WERI-Rb-1 (cell line): ENCODE measurements at places on chromosomes 7 and 10.

DNA sequence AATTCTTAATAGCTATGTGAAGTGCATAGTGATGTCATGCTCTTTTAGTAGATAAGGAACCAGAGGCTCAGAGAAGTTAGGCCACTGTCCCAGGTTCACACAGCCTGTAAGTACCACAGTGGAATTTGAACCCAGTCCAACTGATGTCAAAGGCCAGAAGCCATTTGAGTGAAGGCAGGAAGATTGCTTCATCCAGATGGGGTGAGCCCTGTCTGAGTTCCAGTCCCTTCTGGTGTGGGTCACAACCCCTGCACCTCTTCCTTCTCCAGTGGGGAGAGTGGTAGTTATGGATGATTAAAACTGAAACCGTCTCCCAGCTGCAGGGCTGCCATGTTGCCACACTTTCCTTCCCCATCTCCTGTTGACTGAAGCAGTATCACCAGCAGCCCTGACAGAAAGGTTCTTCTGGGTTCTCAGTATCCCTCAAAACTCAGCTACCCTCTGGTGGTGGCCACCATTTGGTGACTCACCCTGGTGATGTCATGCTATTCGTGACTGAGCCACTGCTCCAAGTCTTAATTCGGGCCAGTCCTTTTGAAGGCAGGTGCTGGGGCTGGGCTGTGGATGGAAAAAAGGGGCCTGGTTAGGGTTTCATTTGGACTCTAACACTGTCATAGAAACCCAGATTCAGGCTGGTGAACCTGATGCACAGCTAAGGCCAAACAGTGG is 1.5 kb upstream of the C10orf95 start:
- peak; percentile 34 for DNase-seq

DNA sequence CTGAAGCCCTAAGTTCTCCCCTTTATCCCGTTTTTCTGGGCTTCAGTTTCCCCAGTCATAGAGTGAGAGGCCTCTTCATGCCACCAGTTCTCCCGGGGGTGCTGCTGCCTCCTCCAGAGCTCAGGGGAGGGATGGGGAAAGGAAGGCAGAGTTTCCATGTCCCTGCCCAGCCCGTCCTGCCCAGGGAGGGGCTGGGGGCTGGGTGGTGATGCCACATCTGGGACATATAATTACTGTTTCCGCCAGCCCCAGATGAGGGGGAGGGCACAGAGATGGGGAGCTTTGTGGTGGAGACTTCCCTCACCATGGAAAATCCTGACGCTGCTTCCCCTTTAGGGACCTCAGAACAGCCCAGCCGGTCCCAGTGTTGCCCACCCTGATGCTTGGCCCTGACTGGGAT is 4.1 kb downstream of the AQP1 start:
- DNase-seq = no peak

DNA sequence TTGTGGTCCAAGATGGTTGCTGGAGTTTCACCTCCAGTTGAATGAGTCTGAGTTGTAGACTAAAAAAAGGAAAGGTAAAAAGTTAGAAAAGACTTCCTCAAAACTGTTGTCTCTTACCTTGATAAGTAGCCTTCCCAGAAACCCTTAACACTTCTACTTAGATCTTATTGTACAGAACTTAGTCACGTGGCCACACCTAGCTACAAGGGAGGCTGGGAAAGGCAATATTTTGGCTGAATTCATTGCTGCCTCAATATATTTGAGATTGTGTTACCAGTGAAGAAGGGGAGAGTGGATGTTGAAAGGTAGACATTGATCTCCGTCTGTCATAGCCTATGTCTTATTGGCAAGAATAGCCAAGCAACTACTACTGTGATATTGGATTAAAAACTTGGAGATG is 35.5 kb upstream of the VDAC2 start:
- DNase-seq = no peak

- DNase-seq = peak; percentile 73
These were observed 143.1 kb upstream of the STK17A start for GRCh38 chr7:43439631-43440401.

DNA sequence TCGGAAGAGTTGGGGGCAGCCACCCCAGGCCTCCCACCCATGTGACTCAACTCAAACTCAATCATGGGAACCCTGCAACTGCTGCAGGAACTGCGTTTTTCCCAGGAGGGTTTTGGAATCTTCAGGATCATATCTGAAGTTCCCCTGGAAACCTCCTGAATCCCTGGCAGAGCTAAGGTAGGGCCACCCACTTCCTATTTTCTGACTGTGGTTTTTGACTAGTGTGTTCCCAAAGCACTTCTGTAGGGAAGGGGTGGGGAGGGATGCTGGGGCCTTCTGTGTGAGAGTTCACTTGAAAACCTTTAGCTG is 127.6 kb upstream of the UNC5B start:
- DNase-seq = no peak

GRCh38 chr10:126917975-126918908 is 13.0 kb downstream of the DOCK1 start:
- DNase-seq = no peak

DNA sequence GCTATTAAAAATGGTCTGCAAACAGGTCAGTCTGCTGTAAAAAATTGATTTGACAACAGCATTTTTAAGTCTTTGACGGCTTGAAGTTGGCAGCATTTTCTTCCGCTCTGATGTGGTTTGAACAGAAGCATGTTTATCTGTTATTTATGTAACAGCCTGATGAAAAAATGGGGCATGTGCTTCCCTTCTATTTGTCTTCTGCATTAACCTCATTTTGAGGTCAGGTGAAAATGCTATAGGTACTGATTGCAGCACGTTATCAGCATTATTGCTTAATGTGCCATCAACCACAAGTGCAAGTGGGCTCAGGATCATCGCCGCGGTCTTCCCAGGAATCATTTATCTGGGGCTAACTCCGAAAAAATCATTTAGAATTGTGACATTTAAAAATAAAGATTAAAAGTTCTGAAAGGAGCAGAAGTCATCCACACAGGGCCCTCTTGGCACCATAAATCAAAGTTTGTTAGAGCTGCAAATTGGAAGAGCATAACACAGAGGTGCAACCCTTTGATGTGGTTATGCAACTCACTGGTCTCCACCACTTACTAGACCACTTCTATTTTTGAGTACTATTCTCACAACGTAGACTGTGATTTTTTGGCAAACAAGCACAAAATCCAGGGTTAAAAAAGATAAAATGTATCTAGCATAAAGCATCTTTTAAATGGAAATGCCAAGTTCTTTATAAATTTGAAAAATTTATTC is 307.7 kb downstream of the MDFIC start:
- no peak for DNase-seq

- peak; percentile 70 for DNase-seq
These were observed 60.8 kb downstream of the RHOBTB1 start for GRCh38 chr10:60883187-60883586.

DNA sequence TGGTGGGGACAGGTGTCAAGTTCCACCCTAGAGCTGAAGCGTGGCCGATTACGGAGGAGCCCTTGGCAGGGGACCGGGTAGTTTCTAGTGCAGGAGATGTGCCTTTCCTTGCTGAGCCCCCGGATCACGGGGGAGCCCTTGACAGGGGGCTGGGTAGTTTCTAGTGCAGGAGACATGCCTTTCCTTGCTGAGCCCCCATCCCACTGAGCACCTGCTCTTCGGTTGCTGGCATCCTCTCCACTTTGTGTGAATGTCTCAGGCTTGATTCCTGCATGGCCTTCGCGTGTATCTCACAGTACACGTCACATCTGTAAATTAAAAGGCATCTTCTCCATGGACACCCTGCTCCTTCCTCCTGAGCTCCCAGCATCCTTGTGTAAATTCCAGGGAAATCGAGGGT is 263.5 kb downstream of the ADARB2 start:
- no peak for DNase-seq

DNA sequence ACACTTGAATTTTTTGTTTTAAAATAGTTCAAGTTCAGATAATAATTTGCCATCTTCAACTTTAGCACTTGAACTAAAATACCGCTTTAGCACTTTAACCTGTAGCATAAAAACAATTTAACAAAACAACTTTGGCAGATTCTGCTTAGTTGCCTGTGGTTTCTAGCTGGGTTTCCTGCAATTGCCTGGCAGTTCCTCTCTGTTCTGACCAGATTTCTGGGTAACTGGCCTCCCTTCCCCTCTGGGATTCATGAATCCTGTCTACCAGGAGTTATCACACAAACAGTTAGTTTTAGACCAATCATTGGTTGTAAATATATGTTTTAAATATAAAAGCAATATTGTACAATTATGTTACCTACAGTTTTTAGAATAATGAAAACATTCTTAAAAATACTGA is 89.8 kb upstream of the HDAC9 start:
- DNase-seq = no peak

DNA sequence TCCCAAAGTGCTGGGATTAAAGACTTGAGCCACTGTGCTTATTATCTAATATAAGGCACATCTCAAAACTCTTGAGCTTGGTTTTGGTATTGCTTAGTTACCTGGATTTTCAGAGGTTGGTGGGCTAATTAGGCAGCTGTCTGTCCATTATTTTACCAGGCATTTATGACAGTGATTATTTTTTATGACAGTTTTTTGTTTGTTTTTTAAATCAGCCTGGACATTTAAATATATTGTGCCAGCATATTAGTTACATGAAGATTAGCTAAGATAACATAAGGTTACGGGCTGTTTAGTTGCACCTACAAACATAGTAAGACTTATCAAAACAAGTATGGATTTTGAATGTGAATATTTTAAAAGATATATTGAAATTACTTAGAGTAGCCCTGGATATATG is 2.6 kb upstream of the ZRANB1 start:
- no peak for DNase-seq

DNA sequence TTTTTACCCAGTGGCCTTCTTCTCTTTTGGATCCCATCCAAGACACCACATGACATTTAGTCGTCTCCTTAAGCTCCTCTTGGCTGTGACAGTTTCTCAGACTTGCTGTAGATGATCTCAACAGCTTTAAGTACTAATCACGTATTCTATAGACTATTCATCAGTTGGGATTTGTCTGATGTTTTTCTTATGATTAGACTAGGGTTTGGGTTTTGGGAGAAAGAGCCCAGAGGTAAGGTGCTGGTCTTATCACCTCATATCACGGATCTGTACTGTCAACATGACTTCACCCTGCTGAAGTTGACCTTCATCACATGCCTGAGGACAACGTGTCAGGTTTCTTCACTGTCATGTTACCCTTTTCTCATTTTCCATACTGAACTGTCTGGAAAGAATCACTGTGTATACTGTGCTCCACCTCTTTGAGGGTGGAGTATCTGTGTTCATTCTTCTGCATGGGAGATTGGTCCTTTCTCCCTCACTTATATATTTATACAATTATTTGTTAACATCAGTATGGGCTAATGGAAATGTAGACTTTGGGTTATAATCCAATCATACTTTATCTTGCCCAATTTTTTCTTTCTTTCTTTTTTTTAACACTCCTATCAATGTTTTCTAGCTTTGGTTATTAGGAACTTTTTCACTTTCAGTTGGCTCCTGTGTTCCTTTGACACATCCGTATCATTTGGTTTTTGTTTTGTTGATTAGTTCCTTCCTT is 6.4 kb upstream of the HKDC1 start:
- DNase-seq = no peak

GRCh38 chr10:7696545-7696944 is 6.6 kb upstream of the ITIH2 start:
- DNase-seq = no peak
